ENCODE measurements at places on chromosomes 4 and X. TPM values are rescaled to one million over a fixed set of nuclear protein-coding genes. Genes with fewer than 3 reads are reported as not detected.

DNA sequence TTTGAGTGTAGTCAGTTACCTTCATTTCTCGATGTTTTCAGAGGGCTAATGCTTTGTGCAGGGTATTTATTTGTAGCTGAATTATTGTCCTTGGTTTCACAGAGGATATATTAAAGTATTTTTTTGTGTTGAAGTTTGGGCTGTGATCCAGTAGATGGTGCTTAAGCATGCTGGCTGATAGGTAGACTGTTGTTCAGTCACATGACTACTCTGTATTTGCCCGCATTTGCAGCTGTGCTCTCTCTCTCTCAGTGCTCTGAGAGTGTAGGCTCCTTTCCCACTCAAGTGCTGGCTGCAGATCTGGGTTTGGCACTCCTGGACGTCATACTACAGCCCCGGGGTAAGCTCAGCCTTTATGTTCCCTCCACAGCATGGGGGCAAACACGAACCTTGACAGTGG is 21.7 kb downstream of the RAB40AL start:
- H3K36me3 ChIP-seq = no peaks in the 10 kb centered on the region
- no peaks in the 10 kb centered on the region for H3K27me3 ChIP-seq
- no peak overlapping the region for H3K4me3 ChIP-seq
- no peak overlapping the region for H3K27ac ChIP-seq
- no peaks in the 10 kb centered on the region for H3K4me1 ChIP-seq

- DNase-seq = no peak
- H3K27ac ChIP-seq = no peak overlapping the region
- peaks cover 3% of the 10 kb centered on the region for H3K4me1 ChIP-seq
- no peak overlapping the region for H3K4me3 ChIP-seq
- no peaks in the 10 kb centered on the region for H3K36me3 ChIP-seq
These were observed 107.1 kb upstream of the INTU start for GRCh38 chr4:127525608-127526007.

GRCh38 chrX:150085881-150086280 is 147.6 kb upstream of the EOLA2 start:
- peak overlapping the region; percentile 74 for H3K27ac ChIP-seq
- no peaks in the 10 kb centered on the region for H3K36me3 ChIP-seq
- no peaks in the 10 kb centered on the region for H3K27me3 ChIP-seq
- H3K4me1 ChIP-seq = peaks cover 2% of the 10 kb centered on the region
- no peak for DNase-seq
- H3K4me3 ChIP-seq = no peak overlapping the region

DNA sequence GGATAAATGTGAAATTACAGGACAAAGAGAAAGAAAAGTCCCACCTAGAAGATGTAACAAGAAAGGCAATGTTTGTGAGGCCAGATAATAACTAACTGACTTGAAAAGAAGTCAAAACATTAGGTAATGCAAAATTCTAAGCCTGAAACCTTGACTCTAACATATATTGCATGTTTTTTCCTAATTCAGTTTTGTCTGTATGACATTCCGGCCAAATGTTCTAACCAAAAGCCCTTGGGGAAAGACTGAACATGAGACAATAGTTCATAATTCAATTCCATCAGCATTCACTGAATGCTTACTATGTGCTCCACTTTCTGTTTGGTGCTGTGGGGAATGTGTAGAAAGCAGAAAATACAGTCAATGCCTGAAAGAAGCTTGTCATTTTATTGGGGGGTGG is 84.8 kb upstream of the PLAC1 start:
- H3K27me3 ChIP-seq = no peaks in the 10 kb centered on the region
- H3K27ac ChIP-seq = no peak overlapping the region
- H3K36me3 ChIP-seq = no peaks in the 10 kb centered on the region
- H3K4me1 ChIP-seq = no peaks in the 10 kb centered on the region

DNA sequence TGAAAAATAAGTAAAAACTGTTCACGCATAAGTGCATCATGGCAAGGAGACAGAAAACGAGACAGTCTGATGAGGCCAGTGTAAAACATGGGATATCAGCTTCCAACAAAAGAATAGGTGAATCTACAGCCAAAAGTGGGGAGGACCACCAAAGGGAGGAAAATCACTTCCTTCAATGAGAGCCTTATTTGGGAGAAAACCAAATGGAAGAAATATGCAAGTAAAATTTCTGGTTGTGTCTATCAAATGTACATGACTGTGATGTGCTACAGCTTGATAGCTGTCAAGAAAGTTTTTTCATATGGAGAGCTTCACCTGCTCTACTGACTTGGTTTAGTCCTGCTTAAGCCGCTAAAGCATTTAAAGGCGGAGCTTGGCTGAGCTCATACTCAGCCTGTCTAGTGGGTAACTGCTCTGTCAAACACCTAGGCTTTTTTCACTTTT is 66.2 kb downstream of the MAGEA1 start:
- H3K4me3 ChIP-seq = no peak overlapping the region
- DNase-seq = no peak
- no peaks in the 10 kb centered on the region for H3K27me3 ChIP-seq
- H3K36me3 ChIP-seq = no peaks in the 10 kb centered on the region
- H3K27ac ChIP-seq = no peak overlapping the region

DCTD gene
- 78.4 TPM for total RNA-seq

Data from aorta (tissue), 5 donors.